ENCODE measurements at places on chromosomes 1 and 21. TPM values are rescaled to one million over a fixed set of nuclear protein-coding genes. Genes with fewer than 3 reads are reported as not detected.

DNA sequence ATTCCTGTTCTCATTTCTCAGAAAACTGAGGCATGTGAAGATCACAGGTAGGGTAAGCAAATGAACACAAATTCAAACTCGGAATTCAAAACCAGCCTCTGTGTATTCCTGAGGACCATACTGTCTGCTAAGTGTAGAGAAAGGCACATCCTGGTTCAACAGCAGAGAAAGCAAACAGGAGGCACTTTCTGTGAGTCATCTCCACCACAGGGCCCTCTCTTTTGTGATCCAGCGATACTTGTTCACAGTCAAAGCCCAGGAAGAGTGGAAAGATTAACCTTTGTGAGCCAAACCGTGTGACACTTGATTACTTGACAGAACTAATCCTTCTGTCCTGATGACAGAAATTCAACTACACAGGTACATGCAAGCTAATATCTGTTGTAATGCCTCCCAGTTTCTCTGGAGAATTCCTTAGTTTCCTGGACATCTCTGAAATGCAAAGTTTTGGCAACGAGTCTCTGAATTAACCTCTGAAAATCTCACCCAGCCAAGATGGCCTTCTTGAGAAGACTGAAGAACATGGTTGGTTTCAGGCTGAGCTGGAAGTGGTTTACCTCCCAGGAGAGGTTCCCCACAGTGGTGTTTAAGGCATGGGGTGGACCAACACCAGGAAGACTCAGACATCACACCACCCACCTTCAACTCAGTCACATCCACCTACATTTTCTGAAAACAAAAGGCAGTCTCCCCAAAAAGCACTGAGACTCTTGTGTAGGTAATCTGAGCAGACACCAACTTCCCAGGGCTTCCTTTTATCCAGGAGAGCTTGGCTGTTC is 98.2 kb upstream of the ERG start:
- no peak for DNase-seq

Gene CHAF1B
- total RNA-seq, result 30.3 TPM

Gene TLCD4
- total RNA-seq, result 0.89 TPM

- no peak for DNase-seq
Measured at GRCh38 chr1:162025541-162025940, 1.9 kb upstream of the OLFML2B start.

DNA sequence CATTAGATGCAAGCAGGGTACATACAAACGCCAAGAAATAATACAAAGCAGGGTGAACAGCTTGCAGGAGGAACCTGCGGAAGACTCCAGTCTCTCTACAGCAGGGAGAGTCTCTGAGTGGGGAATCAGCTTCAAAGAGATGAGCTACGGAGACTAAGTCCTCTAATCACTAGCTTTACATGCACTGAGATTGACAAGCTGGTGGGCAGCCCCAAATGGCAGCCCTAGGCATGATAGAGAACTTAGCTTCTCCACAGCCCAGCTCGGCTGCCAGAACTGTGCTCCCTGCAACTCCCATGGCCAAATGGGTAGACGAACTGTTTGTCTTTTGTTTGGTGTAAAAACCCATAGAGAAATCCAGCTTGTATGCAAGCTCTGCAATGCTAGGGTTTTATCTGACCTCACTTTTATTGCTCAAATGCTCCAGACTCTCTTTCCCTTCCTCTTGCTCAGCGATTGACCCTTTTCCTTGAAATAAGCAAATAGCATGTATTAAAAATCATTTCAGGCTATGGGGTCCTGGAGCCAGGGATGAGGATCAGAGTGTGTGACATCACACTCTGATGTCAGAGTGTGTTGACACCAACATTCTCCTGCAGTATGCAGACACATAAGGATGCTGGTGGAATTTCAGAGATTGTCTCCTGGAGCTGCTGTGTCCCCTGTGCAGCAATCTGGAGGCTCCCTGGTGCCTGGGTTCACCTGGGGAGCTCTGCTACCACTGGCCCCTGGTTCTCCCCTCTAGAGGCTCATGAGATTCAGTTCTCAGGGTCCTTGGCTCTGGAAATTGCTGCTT is 238.5 kb downstream of the TTLL7 start:
- DNase-seq, result no peak

DNA sequence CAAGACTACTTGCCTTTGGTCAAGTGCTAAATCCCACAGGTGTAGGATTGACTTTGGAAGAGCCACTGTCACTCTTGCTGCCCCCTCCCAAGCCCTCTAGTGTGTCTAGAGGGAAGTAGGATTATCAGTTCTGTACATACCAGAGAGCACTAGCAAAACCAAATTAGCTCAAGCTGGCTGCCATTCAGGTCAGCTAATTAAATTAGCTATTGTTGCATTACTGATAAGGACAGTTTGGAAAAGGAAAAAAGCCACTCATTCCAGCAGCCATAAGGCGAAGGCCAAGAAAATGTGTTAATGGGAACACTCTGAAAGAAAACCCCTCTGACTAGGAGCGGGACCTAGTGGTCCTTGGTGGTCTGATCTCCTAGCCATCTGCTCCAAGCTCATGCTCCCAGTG is 321.7 kb downstream of the PBX1 start:
- DNase-seq, result no peak

DNA sequence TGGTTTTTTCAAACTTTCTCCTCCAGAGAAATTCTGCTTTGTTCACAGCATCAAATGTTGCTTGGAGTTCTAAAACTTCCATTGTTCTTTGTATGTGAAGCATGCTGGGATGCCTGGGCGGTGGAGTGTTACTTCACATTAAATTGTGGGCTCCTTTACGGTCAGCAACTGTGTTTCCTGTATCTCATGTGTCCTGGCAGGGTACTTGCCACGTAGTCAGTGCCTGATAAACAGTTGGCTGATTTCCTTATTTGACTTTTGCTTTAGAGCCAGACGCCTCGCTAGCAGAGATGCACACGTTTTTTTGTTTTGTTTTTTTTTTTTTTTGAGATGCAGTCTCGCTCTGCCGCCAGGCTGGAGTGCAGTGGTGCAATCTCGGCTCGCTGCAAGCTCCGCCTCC is 96.7 kb downstream of the UCK2 start:
- no peak for DNase-seq

- no peak for DNase-seq
Measured at GRCh38 chr1:206486995-206487788, 16.9 kb downstream of the IKBKE start.

- DNase-seq, result no peak
Measured at GRCh38 chr21:40840401-40841125, 6.4 kb downstream of the DSCAM start.

DNA sequence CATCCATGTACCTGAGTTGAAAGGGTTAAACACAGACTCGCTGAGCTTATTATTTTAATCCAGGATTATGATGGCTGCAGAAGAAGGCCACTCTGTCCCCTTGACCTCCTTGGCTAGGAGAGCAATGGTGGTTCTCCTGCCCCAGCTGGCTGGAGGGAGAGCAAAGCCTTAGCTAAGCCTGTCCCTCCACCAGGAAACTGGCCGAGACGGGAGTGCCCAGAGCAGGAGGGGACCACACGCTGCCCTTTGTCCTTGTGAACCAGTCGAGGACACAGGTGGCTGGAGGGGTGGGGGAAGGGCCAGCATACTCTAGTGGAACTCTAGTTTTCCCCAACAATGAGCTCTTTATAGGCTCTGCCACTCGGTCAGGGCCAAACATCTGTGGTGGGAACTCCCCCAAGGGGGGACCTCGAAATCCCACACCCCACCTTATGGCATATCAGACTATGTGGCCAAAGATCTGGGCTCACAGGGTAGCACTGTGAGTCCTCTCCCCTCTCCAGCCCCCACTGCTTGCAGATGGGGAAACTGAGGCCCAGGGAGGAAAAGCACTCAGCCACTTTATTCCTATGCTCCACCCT is 12.9 kb downstream of the KIAA1614 start:
- no peak for DNase-seq

Gene TSTD1
- total RNA-seq, result 6.7 TPM

DNA sequence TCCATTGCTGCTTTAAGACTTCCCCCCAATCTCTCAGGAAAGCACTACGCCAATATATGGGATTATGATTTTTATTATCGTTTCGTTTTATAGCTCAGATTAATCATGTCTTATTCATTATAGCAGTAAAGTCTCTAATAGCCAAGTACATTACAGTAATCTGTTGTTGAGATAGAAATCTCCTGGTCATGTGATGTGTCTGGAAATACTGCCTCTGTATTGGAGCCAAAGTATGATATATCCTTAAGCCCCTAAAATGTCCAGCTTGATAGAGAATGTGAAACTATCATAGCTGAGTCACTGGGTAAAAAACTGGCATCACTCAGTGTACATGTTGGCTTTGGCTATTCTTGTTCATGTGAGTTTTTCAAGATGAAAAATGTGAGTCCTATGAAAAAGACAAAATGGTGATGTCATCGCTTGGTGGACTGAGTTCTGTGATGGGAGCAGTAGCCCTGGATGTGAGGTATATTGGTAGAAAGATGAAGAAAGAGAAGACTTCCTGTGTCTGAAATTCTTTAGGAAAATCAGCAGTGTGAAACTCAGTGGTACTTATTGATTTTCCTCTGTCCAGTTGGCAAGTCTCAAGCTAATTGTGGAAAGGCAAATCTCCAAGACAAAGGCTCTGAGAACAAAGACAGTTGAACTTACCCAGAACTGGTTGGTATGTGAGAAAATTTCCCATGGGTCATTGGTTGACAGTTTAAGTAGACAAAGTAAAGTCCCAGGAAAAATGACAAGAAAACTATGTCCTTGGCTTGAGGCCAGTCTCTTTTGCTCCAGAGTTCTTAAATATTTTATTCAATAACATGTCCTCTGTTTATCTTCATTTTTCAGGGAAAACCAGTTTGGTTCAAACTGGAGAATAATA is 76.2 kb downstream of the BRINP2 start:
- no peak for DNase-seq

- no peak for DNase-seq
Measured at GRCh38 chr1:55217226-55217986, 2.2 kb upstream of the USP24 start.

Gene STUM
- 1.1 TPM for total RNA-seq

DNA sequence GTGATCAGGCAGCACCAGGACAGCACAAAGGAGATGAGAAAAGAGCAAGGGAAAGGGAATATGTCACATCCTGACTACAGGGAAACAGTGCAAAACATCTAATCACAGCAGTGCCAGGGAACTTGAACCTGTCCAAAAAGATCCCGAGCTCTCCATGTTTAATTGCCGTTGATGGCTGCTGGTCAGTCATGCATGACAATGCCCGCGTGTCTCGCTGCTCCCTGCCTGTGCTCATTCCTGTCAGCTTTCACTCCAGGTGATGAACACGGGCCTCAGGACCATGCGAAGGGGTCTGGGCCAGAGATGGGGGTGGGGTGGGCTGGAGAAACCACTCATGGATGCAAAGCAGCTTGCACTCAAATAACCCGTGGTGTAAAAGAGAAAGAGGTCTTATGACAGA is 287.0 kb downstream of the GPATCH2 start:
- DNase-seq, result no peak

Data from neural crest cell (in vitro differentiated cells).